Stimulated activated CD8-positive, alpha-beta memory T cell treated with anti-CD3 and anti-CD28 coated beads, Interleukin-7, amount 100 ng/mL, for 48 hours (primary cell): ENCODE measurements at places on chromosomes 2 and 18.

GRCh38 chr18:2982452-2983269 lies 30.3 kb downstream of the LPIN2 start:
- no peak for DNase-seq

DNA sequence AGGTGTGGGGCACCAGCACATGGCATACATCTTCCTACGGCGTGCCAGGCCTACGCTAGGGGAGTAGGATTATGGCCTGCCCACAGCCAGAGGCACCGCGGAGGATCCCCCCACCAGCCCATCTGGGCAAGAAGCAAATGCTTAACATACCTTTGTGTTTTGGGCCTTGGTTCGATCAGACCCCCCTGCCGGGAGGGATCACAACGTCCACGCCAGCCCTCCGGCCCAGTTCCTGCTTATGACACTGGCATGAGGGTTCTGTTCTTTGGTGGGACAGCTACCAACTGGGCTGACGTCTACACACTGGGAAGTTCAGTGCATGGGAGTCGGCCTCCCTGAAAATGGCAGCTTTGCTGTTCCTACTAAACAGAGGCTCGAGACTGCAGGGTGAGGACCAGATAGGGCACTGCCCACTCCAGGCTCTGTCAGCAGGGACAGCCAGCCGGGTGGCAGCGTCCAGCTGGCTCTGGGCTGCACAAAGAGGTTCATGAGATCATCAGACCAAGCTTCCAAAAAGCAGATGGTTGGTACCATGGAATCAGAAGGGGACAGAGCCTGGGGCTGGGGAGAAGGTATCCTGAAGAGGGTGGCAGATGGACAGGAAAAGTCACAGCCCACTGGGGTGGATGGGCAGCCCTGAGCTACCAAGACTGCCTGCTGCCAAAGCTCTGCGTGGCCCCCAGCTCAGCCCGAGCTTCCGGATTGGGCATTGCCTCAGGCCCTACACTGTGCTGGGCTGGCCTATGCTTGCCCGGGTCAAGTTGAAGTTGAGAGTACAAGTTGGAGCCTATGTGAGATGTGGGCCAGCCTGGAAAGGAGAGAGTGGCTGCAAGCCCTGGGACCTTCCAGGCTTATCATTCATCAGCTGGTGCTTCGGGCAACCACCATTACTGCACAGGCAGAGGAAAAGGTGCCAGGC lies 61.7 kb upstream of the TEX51 start:
- DNase-seq = no peak

DNA sequence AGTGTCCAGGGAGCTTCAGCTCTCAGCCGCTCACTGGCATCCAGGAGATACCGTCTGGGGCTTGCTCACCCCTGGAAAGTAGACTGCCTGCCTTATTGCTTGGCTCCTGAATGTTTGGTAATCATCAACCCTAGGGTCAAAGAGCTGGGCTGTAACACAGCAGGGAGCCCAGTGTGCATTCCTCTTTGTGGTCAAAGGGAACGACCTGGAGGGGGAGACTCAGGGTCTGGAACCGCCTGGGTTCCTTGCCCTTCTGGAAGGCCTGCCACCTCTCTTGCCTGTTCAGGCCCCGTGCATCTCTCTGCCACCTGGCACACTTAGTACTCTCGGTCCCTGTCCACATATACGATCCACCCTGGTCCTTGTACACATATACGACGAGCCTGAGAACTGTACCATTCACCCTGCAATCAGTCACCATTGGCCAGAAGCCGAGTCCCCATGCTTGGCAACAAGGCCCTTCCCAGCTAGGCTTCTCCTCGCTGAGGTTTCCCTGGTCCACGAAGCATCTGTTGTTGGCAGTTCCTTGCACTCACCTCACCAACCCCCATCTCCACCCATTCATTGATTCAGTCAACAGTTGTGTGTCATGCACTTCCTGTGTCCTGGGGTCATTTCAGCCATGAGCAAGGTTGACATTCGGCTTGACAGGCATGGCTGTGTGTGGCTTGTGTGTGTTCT lies at the start of gene NAT8:
Gene NAT8, minus strand, starts transcription at position 85 of the 681 bp plus-strand sequence. CDS start 794 bp downstream, outside the sequence.
- DNase-seq = no peak

- DNase-seq = no peak
Observed at GRCh38 chr2:218990612-218991011, 2.6 kb downstream of the CRYBA2 start.

GRCh38 chr2:112491946-112492345 lies 10.0 kb downstream of the TTL start:
- no peak for DNase-seq

GRCh38 chr2:12688091-12688490 lies 28.6 kb upstream of the TRIB2 start:
- DNase-seq = no peak

- DNase-seq = no peak
Observed at GRCh38 chr2:235146871-235147565, 195.2 kb downstream of the SH3BP4 start.

- DNase-seq = no peak
Observed at GRCh38 chr2:62144689-62145477, 51.0 kb upstream of the B3GNT2 start.

- DNase-seq = no peak
Observed at GRCh38 chr2:166651080-166651675, 157.1 kb upstream of the SCN7A start.

- DNase-seq = no peak
Observed at GRCh38 chr18:29160170-29160569, 983.2 kb upstream of the CDH2 start.

DNA sequence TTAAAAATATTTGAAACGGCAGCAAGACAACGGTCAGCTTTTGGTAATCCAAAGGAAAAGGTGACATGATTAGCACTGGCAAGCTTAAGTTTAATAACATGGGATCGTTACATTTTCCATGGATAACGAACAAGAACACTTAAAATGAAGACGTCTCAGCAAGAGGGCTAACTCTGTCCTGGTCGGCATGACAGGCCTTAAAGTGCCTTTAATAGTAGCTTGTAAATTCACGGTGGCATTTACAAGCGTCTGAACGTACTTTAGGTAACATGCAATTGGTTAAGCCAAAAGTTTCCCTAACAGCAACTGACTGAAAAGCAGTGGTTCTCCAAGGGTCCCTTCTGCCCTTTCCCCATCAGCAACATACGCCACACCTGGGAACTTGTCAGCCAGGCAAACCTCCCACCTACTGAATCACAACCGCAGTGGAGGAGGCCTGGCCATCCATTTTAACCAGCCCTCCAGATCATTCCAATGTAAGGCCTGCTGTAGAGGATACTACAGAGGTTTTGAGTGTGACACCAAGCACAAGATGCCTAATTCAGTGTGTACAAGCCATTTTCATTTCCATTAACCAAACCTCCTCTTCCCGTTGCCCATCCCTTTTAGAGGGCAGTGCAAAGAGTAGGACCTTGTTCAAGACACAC lies 4.4 kb downstream of the TGFA start:
- DNase-seq = no peak

DNA sequence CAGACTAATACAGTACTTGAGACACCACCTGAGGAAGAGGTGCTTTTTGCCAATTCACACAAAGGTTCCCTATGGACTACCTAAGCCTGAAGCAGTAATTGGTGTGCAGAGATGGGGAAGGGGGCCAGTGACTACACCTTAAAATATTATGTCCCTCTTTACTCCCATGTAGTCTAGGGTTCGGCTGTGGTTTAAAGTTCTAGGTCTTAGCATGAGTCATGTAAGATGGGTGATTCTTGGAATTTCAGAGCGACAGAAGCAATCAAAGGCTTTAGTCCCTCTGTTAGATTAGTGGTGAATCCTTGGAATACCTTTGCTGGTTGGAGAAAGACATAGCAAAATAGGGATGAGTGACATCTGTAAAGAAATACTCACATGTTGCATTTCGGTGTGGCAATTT lies 14.3 kb upstream of the CCDC85A start:
- no peak for DNase-seq

GRCh38 chr2:11656671-11657101 lies 13.3 kb downstream of the NTSR2 start:
- DNase-seq = no peak

DNA sequence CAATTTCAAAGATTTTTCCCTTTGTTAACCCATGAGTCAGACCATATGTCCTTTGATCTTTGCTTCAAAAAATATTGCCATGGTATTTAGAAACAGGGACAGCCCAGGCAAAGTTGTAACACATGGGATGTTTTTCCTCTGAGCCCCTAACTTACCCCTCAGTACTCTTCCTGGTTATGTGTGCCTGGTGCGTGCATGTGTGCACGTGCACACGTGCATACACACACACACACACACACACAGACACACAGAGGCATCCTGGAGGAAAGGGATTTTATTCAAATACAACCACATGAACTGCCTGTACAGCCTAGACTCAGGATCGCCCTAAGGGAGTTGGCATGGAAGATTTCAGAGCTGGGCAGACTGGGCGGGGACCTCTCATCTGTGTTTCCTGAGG lies 5.1 kb downstream of the AFF3 start:
- no peak for DNase-seq

DNA sequence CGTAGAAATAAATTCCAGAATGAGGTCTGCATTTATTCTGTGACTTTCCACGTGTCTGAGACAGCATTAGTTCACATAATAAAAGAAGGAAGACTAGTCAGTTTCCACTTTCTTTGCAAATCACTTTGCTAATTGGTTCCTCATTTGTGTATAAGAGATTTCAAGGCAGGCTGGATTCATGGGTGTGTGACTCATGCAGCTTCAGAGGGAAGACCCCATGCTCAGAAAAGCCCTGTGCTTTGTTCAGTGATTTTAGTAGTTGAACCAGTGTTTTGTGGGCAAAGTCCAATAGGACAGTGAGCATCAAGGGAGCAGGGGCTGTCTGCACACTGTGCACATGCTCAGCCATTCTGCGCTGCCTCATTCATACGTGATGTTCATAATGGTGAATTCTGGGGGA lies 297.8 kb downstream of the DLGAP1 start:
- no peak for DNase-seq

GRCh38 chr2:37573451-37574388 lies 97.7 kb downstream of the CDC42EP3 start:
- no peak for DNase-seq

GRCh38 chr2:241859436-241860183 lies 916 bp upstream of the PDCD1 start:
- DNase-seq = peak; percentile 72

GRCh38 chr2:149021271-149021719 lies 17.2 kb upstream of the LYPD6B start:
- no peak for DNase-seq

- DNase-seq = no peak
Observed at GRCh38 chr18:36349552-36349951, 52.0 kb downstream of the FHOD3 start.

- DNase-seq = no peak
Observed at GRCh38 chr2:196389670-196390069, 218.3 kb upstream of the STK17B start.

DNA sequence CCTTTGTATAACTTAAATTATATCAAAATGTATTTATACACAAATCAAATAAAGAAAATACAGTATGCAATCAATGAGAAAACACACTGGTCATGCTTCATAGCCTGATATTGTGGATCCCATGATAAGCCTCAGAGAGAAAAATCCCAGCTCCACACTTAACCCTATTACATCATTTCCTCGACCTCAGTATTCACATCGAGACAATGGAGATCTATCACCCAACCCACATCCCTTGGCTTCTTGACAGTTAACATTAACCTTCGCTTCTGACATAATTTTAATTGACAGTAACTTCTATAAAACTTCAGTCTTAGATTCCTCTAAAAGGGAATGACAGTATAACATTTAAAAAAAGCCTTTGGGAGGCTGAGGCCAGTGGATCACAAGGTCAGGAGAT lies 11.6 kb downstream of the TMX3 start:
- no peak for DNase-seq

DNA sequence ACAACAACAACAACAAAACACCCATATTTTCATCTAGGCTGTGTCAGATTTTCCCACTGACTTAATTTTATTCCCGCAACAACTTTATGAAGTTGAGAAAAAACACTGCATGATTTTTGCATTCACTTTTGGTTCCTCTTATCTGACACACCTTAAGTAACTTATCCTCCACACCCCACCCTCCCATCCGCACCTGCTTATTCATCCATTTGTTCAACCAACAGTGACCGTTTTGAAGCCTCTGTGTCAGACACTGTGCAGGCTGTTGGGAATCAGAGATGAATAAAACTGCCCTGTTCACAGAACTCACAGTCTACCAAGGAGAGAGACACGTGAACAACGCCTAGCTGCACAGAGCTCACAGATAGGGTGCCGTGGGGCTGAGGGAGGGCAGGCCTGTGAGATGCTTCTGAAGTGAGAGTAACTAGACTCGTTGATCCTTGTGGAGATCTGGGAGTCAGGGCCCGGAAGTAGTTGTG lies 7.4 kb downstream of the CNNM4 start:
- DNase-seq = no peak

- no peak for DNase-seq
Observed at GRCh38 chr2:108593547-108594098, 59.4 kb downstream of the LIMS1 start.

DNA sequence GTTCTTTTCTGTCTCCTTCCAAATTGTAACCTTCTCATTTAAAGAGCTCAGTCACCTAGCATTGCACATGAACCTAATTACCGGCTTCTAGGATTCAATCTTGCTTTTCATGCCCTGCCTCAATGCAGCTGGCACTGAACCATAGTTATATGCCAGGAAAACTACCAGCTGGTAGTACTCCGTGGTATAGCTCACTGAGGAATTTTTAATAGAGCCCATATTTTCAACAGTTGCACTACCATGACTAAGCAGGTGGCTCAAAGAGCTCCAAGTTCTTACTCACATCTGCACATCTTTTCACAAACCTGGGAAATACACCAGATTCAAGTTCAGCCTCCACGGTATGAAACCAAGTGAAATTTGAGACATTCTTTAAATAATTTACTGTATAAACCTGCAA lies 363.5 kb downstream of the GRB14 start:
- no peak for DNase-seq

DNA sequence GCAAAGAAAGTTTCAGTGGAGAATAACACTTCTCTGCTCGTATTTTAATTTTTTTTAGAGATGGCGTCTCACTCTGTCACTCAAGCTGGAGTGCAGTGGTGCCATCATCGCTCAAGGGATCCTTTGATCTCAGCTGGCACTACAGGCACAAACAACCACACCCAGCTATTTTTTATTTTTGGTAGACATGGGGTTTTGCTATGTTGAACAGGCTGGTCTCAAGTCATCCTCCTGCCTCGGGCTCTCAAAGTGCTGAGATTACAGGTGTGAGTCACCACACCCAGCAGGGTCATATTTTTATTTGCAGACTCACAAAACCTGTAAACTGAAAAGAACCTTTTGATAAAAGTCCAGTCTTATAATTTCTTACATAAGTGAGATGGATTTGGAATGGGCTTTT lies 2.6 kb downstream of the TRAK2 start:
- DNase-seq = no peak
